ENCODE measurements at places on chromosomes 13 and 19.

DNA sequence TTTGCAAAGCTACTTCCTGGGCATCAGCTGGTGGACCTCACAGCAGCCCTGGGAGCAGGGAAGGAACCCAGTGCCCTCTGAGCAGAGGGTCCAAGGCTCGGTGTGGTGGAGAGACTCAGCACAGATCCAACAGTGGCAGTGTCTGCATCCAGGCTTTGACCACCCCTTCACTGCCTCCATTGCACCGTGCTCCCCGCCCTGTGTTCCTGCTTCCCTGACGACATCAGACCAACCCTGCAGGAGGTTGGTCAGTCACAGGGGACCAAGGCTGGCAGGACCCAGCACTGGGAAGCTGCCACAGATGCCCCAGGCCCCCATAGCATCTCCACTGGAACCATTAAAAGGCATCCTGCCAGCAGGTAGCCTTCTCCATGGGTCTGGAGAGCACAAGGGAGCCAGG, 7.8 kb upstream of the VSTM2B start:
- DNase-seq = no peak

DNA sequence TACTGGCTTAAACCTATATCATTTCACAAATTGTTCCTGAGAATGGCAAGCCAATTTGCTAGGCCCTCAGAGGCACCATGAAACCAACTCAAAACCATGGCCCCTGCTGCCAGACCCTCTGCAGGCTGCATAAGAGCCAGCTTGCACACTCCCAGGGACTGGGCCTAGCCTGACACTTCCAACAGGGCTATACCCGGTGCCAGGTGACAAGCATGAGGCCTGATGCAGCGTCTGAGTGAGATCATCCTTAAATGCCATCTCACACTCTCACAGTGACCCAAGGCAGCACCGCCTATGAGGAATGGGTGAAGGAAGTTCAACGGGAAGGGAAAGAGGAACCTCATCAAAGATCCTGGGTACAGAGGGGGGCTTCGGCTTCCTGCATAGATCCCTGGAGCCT, 65.6 kb downstream of the C13orf42 start:
- no peak for DNase-seq

- DNase-seq = no peak
Measured at GRCh38 chr13:107458269-107458668, 757.1 kb downstream of the LIG4 start.

GRCh38 chr19:38707512-38708114, 36.7 kb downstream of the CAPN12 start:
- DNase-seq = no peak

- DNase-seq = no peak
Measured at GRCh38 chr19:7687177-7687576, 6.5 kb downstream of the TRAPPC5 start.

DNA sequence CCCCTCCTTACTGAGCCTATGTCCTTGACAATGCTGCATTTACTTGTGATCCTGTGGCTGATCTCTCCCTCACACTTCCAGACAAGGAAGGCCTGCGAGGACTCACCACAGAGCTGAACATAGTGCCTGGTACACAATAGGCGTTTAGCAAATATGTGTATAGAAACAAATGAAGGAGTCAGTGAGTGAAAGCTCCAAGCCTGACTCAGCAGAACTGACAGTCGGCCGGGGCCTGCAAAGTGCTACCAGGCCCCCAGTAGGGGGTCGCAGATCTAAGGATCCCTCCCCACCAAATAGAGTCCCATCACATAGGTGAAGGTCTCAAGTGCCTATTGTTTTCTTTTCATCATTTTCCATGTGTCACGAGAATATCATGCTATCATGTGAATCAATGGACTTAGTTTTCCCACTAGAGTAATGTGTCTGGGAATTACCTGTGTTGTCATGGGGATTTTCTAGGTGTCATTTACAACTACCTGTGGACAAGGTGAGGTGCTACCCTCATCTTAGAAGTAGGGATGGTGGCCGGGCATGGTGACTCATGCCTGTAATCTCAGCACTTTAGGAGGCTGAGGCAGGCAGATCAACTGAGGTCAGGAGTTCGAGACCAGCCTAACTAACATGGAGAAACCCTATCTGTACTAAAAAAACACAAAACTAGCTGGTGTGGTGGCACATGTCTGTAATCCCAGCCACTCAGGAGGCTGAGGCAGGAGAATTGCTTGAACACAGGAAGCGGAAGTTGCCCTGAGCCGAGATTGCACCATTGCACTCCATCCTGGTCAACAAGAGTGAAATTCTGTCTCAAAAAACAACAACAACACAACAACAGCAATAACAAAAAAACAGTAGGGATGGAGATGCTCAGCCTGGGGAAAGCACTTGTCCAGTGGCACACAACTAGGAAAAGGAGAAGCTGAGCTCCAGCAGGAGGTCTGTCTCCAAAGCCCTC, 50.3 kb upstream of the CYP2A7 start:
- DNase-seq = no peak

DNA sequence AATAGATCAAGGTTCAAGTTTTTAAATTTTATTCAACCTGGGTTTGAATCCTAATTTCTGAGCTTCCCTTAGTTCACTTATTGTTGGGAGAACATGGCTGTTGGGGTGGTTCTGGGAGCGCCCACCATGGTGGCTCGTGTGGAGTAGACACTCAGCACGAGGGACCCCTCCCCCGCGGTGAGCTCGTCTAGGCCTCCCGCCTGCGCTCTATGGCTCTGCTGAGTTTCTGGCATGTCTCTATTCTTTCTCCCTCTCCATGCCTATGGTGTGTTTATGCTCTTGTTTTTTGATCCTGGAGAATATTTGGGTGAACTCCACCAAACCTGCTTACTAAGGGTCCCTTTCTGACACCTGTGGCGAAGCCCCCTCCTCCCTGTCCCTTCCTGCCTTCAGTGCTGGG, 1.6 kb upstream of the EPN1 start:
- no peak for DNase-seq

DNA sequence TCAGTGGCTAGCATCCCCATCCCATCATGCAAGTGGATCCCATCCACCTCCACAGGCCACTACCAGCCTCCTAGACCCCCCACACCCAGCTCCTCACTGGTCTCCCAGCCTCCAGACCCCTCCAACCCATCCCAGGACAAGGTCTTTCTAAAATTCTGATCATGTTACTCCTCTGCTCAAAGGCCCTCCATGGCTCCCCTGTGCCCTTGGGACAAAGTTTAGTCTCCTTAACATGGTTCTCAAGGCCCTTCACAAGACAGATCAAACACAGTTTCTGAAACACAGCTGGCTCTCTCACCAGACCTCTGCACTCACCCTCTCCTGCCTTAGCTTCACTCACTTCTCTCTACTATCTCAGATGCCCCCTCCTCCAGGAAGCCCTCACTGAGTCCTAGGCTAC, 9.3 kb downstream of the CEACAM19 start:
- DNase-seq = no peak

DNA sequence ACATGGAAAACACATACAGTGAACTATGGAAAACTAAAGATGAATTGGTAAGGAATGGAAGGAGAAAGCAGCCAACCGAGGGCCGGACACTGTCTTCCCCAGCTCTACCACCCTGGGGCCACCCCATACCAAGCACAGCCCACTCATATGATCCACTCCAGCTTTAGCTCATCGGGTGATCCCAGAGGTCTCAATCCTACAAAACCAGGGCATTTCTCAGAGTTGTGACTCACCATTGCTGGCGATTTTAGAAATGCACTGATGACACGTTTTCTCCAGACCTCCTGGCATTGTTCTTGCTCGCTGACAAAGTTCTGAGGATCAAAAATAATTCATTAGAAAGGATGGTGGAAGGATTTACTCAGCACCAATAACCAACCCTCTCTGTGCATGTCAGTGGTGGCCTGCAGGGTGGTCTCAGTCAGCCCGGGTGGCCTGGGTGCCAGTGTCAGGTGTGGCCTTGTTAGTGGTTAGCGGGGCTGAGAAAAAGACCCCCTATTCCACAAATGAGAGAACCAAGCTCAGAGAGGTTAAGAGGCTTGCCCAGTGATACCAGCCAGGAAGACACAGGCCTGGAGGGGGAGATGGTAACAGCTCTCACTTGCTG, 6.6 kb downstream of the TMEM272 start:
- no peak for DNase-seq
